ENCODE measurements at places on chromosomes 1 and 21.
A peak's percentile ranks its signal among the peaks of the same experiment; 100 is the strongest.

- no peak for DNase-seq
Observed at GRCh38 chr1:219120624-219121544, 52.8 kb upstream of the LYPLAL1 start.

DNA sequence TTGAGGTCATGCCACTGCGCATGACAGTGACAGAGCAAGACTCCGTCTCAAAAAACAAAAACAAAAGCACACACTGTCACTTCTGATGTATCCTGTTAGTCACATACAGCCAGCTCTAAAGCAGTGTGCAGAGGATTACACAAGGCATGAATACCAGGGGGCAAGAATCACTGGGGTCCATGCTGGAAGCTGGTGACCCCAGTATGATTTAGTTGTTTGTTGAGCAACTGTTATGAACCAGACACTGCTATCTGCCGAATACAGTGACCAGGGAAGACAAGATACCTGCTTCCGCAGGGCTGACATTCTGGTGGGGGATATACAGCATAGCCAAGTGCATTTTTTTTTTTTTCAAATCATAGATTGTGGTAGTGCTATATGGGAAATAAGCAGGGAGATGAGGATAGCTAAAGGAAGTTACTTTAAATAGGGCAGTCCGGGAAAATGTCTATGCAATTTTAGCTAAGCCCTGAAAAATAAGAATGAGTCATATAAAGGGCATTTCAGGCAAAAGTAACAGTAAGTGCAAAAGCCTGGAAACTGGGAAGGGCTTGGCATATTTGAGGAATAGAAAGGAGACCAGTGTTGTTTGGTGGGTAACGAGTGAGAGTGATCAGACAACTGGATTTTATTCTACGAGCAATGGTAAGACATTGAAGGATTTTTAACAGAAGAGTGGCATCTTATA, 69.7 kb downstream of the ADSS2 start:
- no peak for DNase-seq

DNA sequence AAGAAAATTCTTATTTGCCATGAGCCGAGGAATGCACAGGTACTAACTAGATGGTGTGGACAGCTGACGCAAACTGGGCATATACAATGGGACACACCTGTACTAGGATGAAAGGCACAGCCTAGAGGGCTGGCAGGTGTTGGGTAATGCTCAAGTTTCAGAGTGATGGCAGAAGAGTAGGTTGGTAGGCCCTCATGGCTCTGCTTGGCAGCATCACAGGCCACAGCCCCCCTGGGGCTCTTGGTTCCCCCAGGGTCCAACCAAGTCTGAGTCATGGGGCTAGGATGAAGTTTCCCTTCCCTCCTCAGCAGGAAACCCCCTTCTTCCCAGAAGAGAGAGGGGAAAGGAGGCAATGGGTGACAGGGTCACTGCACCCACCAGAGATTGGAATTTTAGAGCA, 35.2 kb downstream of the SPEN start:
- no peak for DNase-seq

GRCh38 chr1:160641323-160642280, 5.2 kb downstream of the SLAMF1 start:
- peak; percentile 48 for DNase-seq

DNA sequence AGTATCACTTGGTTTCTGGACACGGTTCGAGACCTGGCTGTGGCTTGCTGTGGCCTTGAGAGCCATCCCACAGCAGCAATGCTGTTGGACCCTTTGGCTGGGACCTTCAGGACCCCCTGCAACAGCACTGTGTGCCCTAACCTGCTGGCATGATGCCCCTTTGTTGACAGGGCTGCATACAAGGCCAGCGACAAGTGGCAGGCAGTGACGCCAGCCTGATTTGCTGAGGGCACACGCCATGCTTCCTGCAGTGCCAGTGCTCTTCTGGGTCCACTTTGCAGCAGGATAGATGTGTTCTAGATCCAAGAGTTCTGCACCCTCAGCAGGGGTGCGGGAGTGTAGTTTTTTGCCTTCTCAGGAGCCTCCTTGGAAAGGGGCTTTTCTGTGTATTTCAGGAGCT, 32.8 kb downstream of the COQ8A start:
- no peak for DNase-seq
